ENCODE measurements at places on chromosomes 7 and 10.
A peak's percentile ranks its signal among the peaks of the same experiment; 100 is the strongest.

GRCh38 chr10:132962623-132963429 is 20.5 kb upstream of the CFAP46 start:
- peak; percentile 46 for DNase-seq

DNA sequence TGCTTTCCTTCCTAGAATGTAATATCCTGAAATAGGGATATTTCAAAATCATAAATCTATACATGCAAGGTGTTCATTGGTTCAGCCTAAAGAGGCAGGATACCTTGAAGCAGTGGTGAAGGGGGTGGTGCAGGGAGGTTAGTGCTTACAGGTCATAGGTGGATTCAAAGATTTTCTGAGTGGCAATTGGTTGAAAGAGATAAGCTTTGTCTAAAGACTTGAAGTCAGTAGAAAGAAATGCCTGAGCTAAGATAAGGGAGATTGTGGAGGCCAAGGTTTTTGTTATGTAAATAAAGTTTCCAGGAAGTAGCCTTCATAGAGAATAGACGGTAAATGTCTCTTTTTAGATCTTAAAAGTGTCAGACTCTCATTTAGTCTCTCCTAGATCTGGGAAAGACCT is 741.2 kb upstream of the ZWINT start:
- DNase-seq: no peak

GRCh38 chr7:96321031-96321657 is 754 bp downstream of the SLC25A13 start:
- peak; percentile 81 for DNase-seq

DNA sequence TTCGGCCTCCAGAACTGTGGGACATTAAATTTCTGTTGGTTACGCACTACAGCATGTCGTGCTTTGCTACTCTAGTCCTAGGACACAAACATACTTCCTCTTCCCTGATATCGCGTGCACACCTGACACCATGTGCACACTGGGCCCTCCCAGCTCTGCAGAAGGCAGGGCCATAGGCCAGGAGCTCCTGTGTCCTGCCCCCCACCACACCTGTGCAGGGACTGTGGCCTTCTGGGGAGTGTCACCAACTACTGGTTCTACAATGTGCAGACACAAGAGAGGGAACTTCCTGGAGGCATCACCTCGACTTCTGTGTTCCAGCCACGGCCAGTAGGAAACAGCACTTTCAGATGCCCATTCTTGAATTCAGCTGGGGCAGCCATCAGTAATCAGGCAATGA is 646.4 kb upstream of the MGMT start:
- DNase-seq: no peak

GRCh38 chr7:6284461-6285360 is 12.3 kb upstream of the CYTH3 start:
- DNase-seq: peak; percentile 70

GRCh38 chr7:64642875-64643274 is 23.1 kb upstream of the ZNF107 start:
- no peak for DNase-seq

- DNase-seq: no peak
These were observed 17.9 kb downstream of the MMP21 start for GRCh38 chr10:125757742-125758141.

DNA sequence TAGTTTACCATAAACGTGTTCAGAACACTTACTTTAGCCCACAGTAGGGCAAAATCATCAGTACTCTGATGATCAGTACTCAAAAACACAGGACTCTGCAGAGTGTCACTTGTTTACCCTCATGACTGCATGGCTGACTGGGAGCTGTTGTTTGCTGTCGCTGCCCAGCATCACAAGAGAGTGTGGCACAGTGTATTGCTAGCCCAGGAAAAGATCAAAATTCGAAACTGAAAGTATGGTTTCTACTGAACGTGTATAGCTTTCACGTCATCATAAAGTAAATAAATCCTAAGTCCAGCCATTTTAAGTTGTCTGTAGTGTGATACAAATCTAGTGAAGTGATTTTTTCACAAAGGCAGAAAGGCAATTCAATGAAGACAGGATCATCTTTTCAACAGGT is 184.6 kb downstream of the RAMP3 start:
- peak; percentile 26 for DNase-seq

DNA sequence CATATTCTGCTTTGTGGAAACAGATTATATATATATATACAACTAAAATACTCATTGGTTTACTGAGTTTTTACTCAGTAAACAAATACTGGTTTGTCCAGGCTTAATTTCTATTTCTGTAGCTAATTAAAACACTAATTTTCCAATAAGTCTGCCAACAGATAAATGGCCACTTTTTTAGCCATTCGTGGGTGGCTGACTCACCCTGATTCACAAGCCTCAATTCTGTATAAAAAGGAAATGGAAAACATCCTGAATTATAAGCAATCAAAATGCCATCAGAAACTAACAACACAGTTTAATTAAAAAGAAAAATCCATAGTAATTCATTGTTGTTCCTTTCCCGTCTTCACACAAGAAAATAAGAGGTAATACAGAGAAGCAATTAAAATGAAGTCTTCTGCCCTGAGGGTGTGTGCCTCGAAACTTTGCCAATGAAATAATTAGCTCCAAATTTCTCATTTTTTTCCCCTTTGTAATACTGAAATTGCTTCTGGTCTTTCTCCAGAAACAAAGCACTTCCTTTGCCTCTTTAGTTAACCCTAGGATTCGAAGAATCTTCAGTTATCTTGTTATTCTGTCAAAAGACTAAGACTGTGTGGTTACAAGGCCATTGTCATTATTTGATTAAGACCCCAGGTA is 118.7 kb upstream of the PTN start:
- DNase-seq: peak; percentile 53
